Placental epithelial cell (primary cell): ENCODE measurements at places on chromosomes 4 and X. TPM values are rescaled to one million over a fixed set of nuclear protein-coding genes. Genes with fewer than 3 reads are reported as not detected.

SLIT2 gene
- total RNA-seq, result 82.4 and 106 TPM in 2 replicates

LCORL gene
- total RNA-seq, result 15.9 and 18.1 TPM in 2 replicates

PROM1 gene
- total RNA-seq, result under 0.01 TPM in 1 of 2 replicates, not detected in the other

PPBP gene
- not detected in 2 replicates for total RNA-seq

FHDC1 gene
- total RNA-seq, result 4.7 and 9.1 TPM in 2 replicates

CXCL1 gene
- total RNA-seq, result not detected in 2 replicates

EPGN gene
- total RNA-seq, result 95.8 and 281 TPM in 2 replicates

ANKRD17 gene
- total RNA-seq, result 58.3 and 61.2 TPM in 2 replicates

LYAR gene
- 2.0 and 2.4 TPM in 2 replicates for total RNA-seq

GDPD2 gene
- 0.11 TPM in 1 of 2 replicates, not detected in the other for total RNA-seq

ZXDA gene
- 10.6 and 12.8 TPM in 2 replicates for total RNA-seq

WDR13 gene
- total RNA-seq, result 159 and 163 TPM in 2 replicates

GABRG1 gene
- total RNA-seq, result not detected in 2 replicates

MAP3K15 gene
- under 0.01 TPM in 1 of 2 replicates, not detected in the other for total RNA-seq

GIMD1 gene
- not detected in 2 replicates for total RNA-seq

GAGE12E gene
- not detected in 2 replicates for total RNA-seq

SMIM10L2A gene
- total RNA-seq, result under 0.01 and 0.39 TPM in 2 replicates

ARAP2 gene
- 30.5 and 43.6 TPM in 2 replicates for total RNA-seq

ARMCX1 gene
- total RNA-seq, result 56.1 and 101 TPM in 2 replicates

DCLK2 gene
- 0.22 and 0.39 TPM in 2 replicates for total RNA-seq

WWC2 gene
- total RNA-seq, result 16.7 and 19.6 TPM in 2 replicates

ATP7A gene
- total RNA-seq, result 7.3 and 10.2 TPM in 2 replicates

MAOA gene
- total RNA-seq, result 12.2 and 50.3 TPM in 2 replicates

TIMP1 gene
- total RNA-seq, result 62.6 and 76.9 TPM in 2 replicates

MAGEA2B gene
- not detected in 2 replicates for total RNA-seq

SMARCAD1 gene
- total RNA-seq, result 40.0 and 43.8 TPM in 2 replicates

TRPC3 gene
- not detected in 2 replicates for total RNA-seq

SORBS2 gene
- total RNA-seq, result 0.79 and 1.8 TPM in 2 replicates

DDX53 gene
- not detected in 2 replicates for total RNA-seq

TRIML2 gene
- 5.5 and 41.3 TPM in 2 replicates for total RNA-seq

CLDN2 gene
- total RNA-seq, result under 0.01 TPM in 1 of 2 replicates, not detected in the other

SMR3B gene
- not detected in 2 replicates for total RNA-seq

NAA11 gene
- not detected in 2 replicates for total RNA-seq

PAGE1 gene
- not detected in 2 replicates for total RNA-seq

RASSF6 gene
- 0.33 and 0.39 TPM in 2 replicates for total RNA-seq

TKTL2 gene
- total RNA-seq, result not detected in 2 replicates

XAGE2 gene
- total RNA-seq, result 23.6 and 27.9 TPM in 2 replicates

UTP3 gene
- total RNA-seq, result 12.4 and 13.3 TPM in 2 replicates

NXF2B gene
- total RNA-seq, result not detected in 2 replicates

SMIM10 gene
- 0.22 and 1.6 TPM in 2 replicates for total RNA-seq

IL1RAPL2 gene
- total RNA-seq, result 0.11 and 0.39 TPM in 2 replicates

PNMA6A gene
- under 0.01 and 0.11 TPM in 2 replicates for total RNA-seq

NPY2R gene
- not detected in 2 replicates for total RNA-seq

ARX gene
- total RNA-seq, result not detected in 2 replicates

CXXC4 gene
- 0.11 and 0.39 TPM in 2 replicates for total RNA-seq

RPA4 gene
- total RNA-seq, result 0.65 and 2.0 TPM in 2 replicates

FREM3 gene
- total RNA-seq, result not detected in 2 replicates

XKRX gene
- total RNA-seq, result 0.79 TPM in 1 of 2 replicates, not detected in the other
